ENCODE measurements at places on chromosomes 13 and 19. TPM values are rescaled to one million over a fixed set of nuclear protein-coding genes. Genes with fewer than 3 reads are reported as not detected.

The IZUMO2 gene
- total RNA-seq, result not detected

GRCh38 chr19:29753934-29754305 is 38.9 kb upstream of the C19orf12 start:
- DNase-seq, result no peak

- no peak for DNase-seq
These were observed 25.7 kb downstream of the UGGT2 start for GRCh38 chr13:96027496-96027895.

The ZNF414 gene
- 1.8 TPM for total RNA-seq

- no peak for DNase-seq
These were observed 1531.1 kb upstream of the MIR17HG start for GRCh38 chr13:89816404-89816803.

The PRODH2 gene
- total RNA-seq, result not detected

DNA sequence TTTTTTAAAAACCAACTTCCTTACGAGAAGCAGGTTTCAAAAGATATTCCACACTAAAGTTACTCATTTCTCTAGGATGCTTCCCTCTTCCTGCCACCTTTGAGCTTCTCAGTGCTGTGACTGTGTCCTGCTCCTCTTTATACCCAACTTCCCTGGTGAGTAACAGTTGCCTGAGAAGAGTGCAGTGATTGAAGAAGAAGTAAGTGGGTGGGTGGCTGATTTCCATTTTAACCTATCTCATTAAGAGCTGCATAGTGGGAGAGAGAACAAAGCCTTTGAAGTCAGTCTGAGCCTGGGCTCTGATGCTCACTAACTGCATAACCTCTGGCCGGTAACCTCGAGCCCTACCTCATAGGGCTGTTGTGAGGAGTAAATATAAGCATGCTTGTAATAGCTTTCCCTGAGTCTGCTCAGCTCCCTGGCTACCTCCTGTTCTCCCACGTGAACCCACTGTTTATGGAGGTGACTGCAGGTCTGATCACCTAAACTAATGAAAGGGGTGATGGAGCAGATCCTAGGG is 977.3 kb downstream of the UQCRFS1 start:
- DNase-seq, result no peak

The ZNF57 gene
- total RNA-seq, result 4.6 TPM

All from GM23248 (cell line).